CD4-positive, alpha-beta T cell treated with Interleukin-1 beta for 1 hour (primary cell): ENCODE measurements at places on chromosomes 6 and 20.

GRCh38 chr6:131167773-131168172 is 32.5 kb downstream of the AKAP7 start:
- no peak for DNase-seq

- DNase-seq, result no peak
These were observed 104.3 kb downstream of the RNF144B start for GRCh38 chr6:18491308-18492045.

DNA sequence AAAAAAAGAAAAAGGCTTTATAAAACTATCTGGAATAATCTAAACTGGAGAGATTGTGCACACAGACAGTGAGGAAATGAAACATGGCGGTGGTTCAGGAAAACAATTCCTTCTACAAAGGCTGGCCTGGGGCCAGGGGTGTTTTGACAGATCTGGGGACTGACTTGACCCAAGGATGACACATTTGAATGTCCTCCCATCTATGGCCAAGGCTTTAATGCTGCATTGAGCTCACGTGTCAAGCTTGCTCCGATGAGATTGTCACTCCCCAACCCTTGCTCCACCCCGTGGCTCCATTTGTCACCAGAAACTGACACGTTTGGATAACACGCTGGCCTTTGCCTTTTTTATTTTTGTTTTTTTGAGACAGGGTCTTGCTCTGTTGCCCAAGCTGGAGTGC is 156.1 kb downstream of the ZFP64 start:
- no peak for DNase-seq

DNA sequence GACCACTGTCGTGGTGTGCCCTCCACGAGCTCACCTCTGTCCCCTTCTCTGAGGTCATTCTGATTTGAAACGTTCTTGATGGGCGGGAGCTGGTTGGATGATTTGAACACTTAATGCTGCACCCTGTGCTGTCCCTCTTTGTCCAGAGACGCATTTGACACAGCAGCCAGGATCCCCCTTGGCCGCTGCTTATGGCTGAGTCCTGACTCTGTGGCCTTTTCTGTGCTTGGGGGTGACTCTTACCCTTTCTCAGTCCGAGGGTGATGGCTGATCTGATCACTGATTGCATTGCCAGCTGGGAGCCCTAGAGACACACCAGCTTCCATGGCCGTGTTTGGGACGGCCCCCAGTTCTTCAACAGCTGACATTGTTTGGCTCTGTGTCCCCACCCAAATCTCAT is 43.5 kb upstream of the FRMD1 start:
- DNase-seq, result no peak

DNA sequence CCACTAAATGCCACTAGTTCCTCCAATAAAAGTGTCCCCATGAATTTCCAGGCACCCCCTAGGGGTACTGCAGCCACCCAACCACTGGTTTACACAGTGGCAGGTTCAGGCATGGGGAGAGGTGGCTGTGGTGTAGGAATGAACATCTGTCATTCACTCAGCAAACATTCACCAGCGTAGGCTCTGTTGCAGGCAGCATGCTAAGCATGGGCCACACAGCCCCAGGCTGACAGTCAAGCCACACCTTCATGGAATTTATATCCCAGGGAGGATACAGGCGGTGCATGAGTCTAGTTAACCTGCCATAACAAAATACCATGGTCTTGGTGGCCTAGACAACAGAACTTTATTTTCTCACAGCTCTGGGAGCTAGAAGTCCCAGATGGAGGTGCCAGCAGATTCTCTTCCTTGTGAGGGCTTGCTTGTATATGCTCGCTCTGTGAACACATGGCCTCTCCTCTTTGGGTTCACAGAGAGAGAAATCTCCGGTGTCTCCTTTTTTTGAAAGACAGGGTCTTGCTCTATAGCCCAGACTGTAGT is 135.7 kb downstream of the EYA2 start:
- DNase-seq, result no peak

- no peak for DNase-seq
These were observed 9.0 kb downstream of the ADISSP start for GRCh38 chr20:3758566-3758965.

DNA sequence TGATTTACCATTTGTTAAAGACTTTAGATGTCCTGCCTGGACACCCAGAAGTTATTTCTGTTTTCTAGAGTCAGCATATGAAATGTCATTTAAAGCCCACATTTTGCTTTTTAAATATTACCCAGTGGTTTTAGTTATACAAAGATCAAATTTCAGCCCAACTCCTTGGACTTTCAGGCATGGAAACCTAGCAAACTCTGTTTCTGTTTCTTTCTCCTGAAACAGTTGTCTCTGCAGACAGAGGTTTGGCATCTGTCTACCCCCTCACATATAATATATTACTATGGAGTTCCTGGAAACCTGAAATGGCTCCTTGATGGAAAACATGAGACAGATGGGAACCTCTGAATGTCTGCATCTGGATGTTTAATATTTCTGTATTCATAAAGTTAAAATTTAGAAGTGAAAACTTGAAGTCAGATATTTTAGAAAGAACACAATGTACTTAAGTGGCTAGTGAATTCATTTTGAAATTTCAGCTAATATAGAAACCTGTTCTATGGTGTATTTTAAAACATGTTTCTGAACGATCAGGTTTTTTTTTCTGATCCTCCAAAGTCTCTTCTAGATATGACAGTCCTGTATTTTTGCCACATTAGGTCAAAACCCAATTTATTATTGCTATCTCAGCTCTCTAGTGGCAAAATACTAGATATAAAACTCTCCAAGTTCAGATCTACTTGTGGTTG is 743.3 kb downstream of the CD109 start:
- DNase-seq, result no peak

DNA sequence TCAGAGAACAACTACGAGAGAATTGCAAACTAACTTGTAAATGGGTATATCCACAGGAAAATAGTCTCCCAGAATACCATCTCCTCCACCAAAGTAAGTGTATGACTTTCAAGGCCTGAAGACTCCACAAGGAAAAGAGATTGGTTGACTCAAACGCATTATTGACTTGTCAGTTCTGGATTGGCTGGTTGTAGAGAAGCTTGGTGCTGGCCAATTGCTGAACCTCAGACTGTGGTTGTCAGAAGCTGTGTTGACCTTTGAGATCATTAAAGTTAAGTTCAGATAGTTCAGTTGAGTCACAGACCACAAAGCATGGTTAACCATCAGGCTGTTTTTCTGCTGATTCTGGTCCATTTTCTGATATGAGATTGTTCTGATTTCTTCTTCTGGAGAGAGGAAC is 388.3 kb downstream of the BMP2 start:
- no peak for DNase-seq

DNA sequence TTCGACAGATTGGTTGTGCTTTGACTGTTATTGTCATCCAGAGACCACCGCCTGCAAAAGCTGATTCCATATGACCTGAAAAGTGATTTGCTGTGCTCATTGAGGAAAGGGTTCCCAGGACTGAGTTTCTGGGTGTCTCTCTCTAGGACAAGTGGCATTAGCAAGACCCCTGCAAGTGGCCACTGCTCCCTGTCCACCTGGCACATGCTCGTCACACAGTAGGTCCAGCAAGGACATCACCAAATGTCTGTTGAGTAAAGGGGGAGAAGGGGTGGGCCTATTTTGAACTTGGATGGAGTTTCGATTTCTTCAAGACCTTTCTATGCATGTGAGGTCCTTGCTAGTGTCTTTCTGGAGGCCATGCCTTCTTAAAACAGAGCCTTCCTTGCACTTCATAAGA is 48.9 kb upstream of the IYD start:
- DNase-seq, result no peak

- DNase-seq, result no peak
These were observed 21.3 kb downstream of the STAU1 start for GRCh38 chr20:49166534-49167449.

- no peak for DNase-seq
These were observed 311.2 kb upstream of the OPRM1 start for GRCh38 chr6:153727885-153728284.

DNA sequence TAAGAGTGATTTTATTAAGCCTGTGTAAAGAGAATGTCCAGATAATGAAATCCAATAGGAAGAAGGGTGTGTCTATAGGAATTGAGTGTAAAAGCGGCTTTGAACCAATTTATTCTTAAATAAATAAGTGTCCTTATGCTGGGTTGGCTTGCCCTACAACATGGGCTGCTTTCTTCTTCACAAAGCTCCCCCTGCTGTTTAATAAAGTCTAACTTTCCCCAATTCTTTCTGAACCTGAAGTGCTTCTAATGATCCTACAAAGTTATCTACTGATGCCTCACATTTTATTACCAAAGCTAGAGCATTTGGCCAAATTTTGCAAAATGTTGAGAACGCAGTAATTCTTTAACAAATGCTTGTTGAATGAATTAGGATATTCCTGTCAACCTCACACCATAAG is 36.3 kb upstream of the SIRT5 start:
- DNase-seq, result no peak

DNA sequence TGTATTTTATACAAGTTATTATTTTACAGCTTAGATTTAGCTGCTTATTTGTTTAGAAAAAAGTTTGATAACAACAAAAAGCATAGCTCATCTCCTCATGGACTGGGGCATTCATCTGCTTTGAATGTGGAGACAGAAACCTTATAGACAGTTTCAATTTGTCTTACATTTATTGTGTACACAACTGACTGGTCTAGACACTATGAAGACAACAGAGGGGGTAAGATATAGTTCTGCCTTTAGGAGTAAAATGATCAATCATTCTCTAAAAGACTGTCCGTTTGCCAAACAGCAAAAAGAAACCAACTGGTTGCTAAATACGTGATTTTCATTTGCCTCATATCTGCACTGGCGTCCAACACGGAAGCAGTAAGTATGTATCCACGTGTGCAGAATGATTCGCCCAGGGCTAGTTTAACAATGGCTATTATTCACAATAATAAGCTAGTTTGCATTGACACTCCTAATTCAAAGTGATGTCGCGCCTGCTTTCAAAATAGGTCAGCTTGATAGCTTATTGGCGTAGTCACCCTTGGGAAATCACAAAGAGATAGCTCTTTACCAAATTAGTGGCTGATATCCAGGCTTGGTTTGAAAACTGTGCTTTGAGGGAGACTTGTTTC is 153.6 kb downstream of the BMP2 start:
- DNase-seq, result no peak

- no peak for DNase-seq
These were observed 3.5 kb upstream of the RAET1L start for GRCh38 chr6:150028799-150029198.

DNA sequence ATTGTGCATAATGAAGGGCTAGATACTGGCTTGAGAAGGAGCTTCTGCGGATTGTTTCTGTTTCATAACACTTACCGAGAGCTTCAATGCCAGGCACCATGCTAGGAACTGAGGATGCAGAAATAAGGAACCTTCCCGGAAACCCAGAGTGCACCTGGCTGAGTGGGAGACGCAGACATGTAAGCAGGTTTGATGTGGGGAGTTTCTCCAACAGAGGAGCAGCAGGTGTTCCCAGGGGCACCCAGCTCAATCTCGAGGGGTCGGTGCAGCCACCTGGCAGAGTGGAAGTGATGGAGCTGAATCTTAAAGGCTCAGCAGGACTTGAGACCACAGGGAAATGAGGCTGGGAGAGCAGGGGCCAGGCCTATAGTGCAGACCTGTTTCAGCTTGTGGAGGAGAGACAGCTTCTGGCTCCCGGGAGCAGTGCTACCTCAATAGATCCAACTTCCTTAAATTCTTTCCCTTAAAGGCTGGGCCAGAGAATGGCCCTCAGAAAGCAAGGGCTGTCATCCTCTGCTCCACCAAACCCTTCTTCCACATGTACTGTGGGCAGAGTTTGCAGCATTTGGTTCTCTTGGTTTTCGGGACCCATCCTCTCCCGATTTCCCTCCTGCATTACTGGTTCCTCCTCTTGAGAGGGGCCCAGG is 27.8 kb upstream of the SRC start:
- DNase-seq, result no peak

DNA sequence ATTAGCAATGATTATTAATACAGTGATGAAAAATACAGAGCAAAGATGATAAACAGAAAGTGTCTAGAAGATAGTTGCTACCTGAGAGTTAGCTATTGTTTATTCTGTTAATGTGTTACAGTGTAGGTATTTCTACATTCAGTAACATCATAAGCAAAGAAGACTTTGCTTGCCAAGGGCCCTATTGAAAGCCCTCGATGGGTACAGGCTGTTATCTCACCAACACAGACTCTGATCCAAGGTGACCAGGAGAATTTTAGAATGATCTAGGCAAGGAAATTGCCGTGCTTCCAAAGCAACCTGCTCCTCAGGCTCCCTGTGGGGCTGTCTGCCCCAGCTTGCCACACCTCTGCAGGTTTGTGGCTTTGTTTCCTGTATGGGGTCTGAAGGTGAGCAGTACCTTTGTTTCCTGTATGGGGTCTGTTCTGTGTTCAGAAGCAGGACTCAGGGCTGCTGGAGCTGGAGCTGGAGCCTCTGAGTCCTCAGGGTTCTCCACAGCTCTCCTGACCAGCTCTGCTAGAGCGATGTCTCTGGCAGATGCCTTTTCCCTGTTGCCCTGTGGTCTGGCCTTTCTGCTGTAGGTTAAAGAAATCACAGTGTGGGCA is 32.5 kb downstream of the PHACTR3 start:
- no peak for DNase-seq

- DNase-seq, result no peak
These were observed 361.2 kb downstream of the RNF144B start for GRCh38 chr6:18748314-18748713.

GRCh38 chr6:73774311-73774774 is 78.3 kb downstream of the CD109 start:
- DNase-seq, result no peak

DNA sequence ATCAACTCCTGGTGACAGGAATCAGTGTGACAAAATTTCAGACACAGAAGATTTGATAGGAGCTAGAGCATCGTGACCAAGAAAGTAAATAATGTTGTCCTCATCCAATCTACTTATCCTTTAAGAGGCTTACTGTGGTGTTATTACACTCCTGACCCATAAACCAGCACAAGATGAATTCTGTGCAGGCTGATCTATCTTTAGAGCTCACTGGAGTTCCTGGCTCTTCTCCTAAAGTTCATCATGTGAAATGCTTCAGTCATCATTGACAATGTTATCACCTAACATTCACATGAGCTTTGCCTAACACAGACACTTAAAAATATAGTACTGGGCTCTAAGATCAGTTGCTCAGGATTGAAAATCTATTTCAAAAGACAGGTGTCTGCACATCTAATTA is 271.0 kb upstream of the HSF2 start:
- DNase-seq, result no peak

GRCh38 chr6:116485559-116486184 is 24.5 kb downstream of the CALHM6 start:
- DNase-seq, result no peak

- DNase-seq, result no peak
These were observed 114.5 kb downstream of the MAP3K5 start for GRCh38 chr6:136677822-136678221.

GRCh38 chr6:146593986-146594385 is 4.8 kb upstream of the ADGB start:
- no peak for DNase-seq

DNA sequence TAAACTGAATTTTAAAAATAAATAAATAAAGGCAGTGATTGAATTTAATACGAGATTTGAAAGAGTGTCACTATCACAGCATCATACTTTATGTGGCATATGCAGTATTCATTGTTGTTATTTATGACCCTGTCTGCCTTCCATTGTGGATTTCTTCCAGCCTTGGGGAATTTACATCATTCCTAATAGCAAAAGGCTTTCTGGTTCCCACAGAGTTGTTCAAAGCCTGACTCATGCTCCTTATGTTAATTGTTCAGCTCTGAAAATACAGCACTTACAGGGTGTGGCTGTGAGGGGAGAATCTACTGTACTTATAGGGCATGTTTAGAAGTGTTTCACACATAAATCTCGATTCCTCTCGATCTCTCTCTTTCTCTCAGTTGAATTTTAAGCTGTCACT is 54.4 kb downstream of the JAG1 start:
- no peak for DNase-seq

GRCh38 chr6:13005994-13006393 is 289.4 kb downstream of the PHACTR1 start:
- DNase-seq, result no peak

- no peak for DNase-seq
These were observed 271.5 kb upstream of the KCNQ5 start for GRCh38 chr6:72350296-72350881.
